ENCODE measurements at places on chromosomes 5 and 9. TPM values are rescaled to one million over a fixed set of nuclear protein-coding genes. Genes with fewer than 3 reads are reported as not detected.

- H3K4me3 ChIP-seq: no peak overlapping the region
- H3K4me1 ChIP-seq: no peaks in the 10 kb centered on the region
- H3K27ac ChIP-seq: no peak overlapping the region
- no peak for DNase-seq
- peaks cover 7% of the 10 kb centered on the region for H3K36me3 ChIP-seq
Observed at GRCh38 chr5:33635582-33635981, 194.8 kb downstream of the TARS1 start.

GRCh38 chr9:132630116-132630515 lies 39.7 kb downstream of the DDX31 start:
- H3K4me1 ChIP-seq: peaks cover 6% of the 10 kb centered on the region
- DNase-seq: no peak
- H3K36me3 ChIP-seq: peaks cover 43% of the 10 kb centered on the region

- no peak overlapping the region for H3K4me3 ChIP-seq
- H3K36me3 ChIP-seq: no peaks in the 10 kb centered on the region
- H3K4me1 ChIP-seq: peaks cover 52% of the 10 kb centered on the region
- peak overlapping the region; percentile 20 for H3K27ac ChIP-seq
- no peaks in the 10 kb centered on the region for H3K27me3 ChIP-seq
Observed at GRCh38 chr5:122095158-122095557, 17.1 kb upstream of the LOX start.

GRCh38 chr9:12748016-12748415 lies 26.8 kb upstream of the LURAP1L start:
- no peaks in the 10 kb centered on the region for H3K27me3 ChIP-seq
- no peaks in the 10 kb centered on the region for H3K4me1 ChIP-seq
- H3K4me3 ChIP-seq: no peak overlapping the region
- H3K36me3 ChIP-seq: peaks cover 6% of the 10 kb centered on the region
- no peak for DNase-seq
- no peak overlapping the region for H3K27ac ChIP-seq

Gene AHRR
- 17.3 TPM for total RNA-seq
